Stimulated activated CD4-positive, alpha-beta T cell treated with anti-CD3 and anti-CD28 coated beads, Interleukin-1b, Interleukin-23, amount 100 ng/mL, for 1 hour (primary cell): ENCODE measurements at places on chromosomes 3 and 15.

- DNase-seq: no peak
These were observed 20.6 kb upstream of the KNG1 start for GRCh38 chr3:186696522-186696921.

- DNase-seq: no peak
These were observed 451.7 kb upstream of the SGO1 start for GRCh38 chr3:20637729-20638128.

- DNase-seq: no peak
These were observed 273.9 kb downstream of the IGSF11 start for GRCh38 chr3:118760585-118761290.

GRCh38 chr15:48266024-48266689, 60.1 kb downstream of the SLC12A1 start:
- DNase-seq: no peak

GRCh38 chr15:64686130-64686735, 89.2 kb downstream of the RBPMS2 start:
- DNase-seq: no peak

- no peak for DNase-seq
These were observed 171.1 kb downstream of the NLGN1 start for GRCh38 chr3:173568623-173569022.

- DNase-seq: no peak
These were observed 3.0 kb downstream of the ADAMTS9 start for GRCh38 chr3:64684715-64685261.

- DNase-seq: no peak
These were observed 16.4 kb downstream of the NECTIN3 start for GRCh38 chr3:111087924-111088469.

DNA sequence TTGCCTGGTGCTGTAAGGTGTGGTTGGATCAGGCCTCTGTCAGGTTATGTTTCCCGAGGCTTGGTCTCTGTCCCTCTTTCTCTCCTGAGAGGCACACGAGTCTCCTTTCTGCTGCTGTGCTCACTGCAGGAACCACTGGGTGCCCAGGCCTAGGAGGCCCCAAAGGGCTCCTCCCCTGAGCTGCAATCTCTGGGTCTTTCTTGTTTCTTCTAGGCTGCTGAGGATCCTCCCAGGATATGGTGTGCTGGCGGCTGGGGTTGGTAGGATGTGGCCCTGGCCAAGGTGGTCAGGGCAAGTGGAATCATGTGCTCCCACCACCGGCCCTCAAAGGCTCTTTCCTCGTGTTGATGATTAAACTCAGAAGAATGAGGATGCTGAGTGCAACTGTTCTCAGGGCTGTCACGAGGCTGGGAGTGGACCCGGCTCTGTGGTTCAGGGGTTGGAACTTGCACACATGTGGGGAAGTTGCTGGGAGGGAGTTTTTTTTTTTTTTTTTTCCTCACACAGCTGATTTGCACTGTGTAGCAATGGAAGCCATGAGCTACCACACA, 43.6 kb upstream of the CTSH start:
- no peak for DNase-seq

GRCh38 chr15:28093752-28094535, 5.2 kb downstream of the OCA2 start:
- no peak for DNase-seq

DNA sequence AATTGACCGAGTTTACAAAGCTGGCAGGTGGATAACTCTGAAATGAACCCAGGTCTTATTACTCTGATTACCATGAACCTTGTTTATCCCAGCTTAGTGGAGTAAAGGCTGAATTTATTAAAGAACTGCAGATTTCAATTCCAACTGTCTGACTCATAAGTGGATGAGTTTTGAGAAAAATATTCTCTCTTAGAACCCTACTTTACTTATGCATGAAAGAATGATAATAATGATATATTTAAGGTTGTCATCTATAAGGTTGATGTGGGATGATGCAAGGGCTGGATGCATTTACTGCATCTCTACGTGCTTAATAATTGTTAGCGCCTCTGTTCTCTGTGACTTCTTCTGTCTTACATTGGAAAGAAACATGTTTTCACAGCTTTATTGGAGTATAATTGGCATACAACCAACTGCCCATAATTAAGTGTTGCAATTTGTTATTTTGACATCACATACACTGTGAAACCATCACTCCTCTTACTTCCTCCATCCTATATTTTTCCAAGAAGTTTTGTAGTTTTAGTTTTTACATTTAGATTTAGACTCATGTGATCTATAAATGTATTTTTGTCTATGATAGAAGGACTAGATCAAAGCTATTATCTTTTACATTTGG, 771.2 kb upstream of the ARRDC4 start:
- no peak for DNase-seq

- no peak for DNase-seq
These were observed 60.4 kb downstream of the PLS1 start for GRCh38 chr3:142656575-142656974.

DNA sequence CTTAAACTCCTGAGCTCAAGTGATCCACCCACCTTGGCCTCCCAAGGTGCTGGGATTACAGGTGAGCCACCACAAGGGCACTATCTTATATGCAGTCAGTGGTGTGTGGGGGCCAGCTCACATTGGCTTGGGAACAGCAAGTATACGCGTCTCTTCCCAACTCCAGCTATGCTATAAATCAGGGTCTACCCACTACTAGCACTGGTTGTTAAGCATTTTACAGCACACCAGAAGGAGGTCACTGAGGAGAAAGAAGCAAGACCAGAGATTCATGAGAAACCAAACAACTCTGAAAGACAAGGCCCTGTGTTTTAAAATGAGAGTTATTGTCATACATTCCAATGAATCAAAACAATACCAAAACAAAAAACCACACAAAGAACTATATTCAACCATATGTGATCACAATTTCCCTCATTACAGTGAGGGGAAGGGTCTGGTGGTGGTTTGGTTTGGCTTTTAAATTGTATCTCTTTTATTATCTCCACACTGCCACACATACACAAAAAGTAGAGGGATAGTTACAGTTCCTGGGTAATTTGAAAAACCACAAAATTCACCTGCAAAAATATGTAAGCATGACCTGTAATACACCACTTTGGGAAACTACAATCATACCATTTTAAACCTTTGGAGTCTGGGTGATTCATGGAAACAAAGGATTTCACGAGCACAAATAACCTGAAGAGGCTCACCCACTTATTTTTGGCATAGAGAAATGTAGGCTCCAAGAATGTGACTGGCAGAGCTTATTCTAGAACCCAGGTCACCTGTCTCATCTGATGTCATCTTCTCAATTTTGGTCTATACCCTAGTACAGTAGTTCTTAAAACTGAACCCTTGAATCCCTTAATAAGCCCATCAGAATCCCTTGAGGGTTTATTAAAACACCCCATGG, 5.2 kb downstream of the MAGI1 start:
- no peak for DNase-seq

GRCh38 chr3:41424543-41425300, 225.4 kb downstream of the CTNNB1 start:
- no peak for DNase-seq

- no peak for DNase-seq
These were observed 5.6 kb downstream of the ZNF662 start for GRCh38 chr3:42911551-42911950.

- DNase-seq: no peak
These were observed 37.2 kb downstream of the TRIM42 start for GRCh38 chr3:140715035-140715434.

- DNase-seq: no peak
These were observed 289.8 kb downstream of the ZBTB20 start for GRCh38 chr3:114857299-114857701.

GRCh38 chr15:89381331-89381730, 46.7 kb upstream of the POLG start:
- DNase-seq: no peak

- no peak for DNase-seq
These were observed 556 bp downstream of the CAMK2N2 start for GRCh38 chr3:184260724-184261269.

- no peak for DNase-seq
These were observed at the start of gene PCOLCE2 for GRCh38 chr3:142888481-142889211. Gene PCOLCE2, minus strand, starts transcription at chr3:142889083. Its CDS starts 187 bp downstream, at chr3:142888896.

- DNase-seq: no peak
These were observed 571.4 kb upstream of the NAALADL2 start for GRCh38 chr3:174287705-174288104.

DNA sequence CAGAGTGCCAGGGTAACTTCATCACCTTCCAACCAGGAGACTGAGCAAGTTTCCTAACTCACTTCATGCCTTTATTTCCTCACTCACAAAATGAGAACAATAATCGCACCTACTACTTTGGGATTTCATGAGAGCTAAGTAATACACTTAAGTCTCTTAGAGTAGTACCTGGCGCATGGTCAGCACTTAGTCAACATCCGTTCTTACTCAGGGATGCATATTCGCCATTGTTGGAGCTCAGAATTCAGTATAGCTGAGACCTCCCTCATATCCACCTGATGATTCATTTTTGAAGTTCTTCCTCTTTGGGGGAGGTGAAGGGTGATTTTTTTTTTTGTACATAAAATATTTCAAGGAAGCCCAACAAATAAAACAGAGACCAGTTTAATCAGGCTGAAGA, 188.2 kb downstream of the AGBL1 start:
- no peak for DNase-seq

GRCh38 chr15:75732177-75732808, 19.6 kb upstream of the CSPG4 start:
- no peak for DNase-seq

DNA sequence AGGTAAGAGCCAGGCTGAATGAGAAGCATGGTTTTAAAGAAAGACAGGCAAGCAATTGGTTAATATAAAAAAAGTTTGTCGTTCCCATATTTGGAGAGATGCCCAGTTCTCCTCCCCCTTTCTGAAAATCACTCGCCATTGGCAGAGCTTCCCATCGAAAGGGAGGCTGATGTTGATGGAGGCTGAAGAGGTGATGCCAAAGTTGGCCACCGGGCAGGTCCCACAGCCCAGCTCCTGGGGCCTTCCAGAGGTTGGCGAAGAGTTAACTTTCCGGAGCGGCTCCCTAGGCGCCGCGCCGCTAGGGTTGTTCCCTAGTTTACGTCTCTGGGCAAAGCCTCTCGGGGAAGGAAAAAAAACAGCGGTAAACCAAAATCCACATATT, 793 bp downstream of the PCOLCE2 start:
- DNase-seq: no peak

- DNase-seq: no peak
These were observed 848 bp downstream of the NCEH1 start for GRCh38 chr3:172709774-172710663.

GRCh38 chr3:177195242-177195991, 1.9 kb downstream of the TBL1XR1 start:
- no peak for DNase-seq

- DNase-seq: no peak
These were observed 638.8 kb downstream of the PLOD2 start for GRCh38 chr3:145522179-145522578.

DNA sequence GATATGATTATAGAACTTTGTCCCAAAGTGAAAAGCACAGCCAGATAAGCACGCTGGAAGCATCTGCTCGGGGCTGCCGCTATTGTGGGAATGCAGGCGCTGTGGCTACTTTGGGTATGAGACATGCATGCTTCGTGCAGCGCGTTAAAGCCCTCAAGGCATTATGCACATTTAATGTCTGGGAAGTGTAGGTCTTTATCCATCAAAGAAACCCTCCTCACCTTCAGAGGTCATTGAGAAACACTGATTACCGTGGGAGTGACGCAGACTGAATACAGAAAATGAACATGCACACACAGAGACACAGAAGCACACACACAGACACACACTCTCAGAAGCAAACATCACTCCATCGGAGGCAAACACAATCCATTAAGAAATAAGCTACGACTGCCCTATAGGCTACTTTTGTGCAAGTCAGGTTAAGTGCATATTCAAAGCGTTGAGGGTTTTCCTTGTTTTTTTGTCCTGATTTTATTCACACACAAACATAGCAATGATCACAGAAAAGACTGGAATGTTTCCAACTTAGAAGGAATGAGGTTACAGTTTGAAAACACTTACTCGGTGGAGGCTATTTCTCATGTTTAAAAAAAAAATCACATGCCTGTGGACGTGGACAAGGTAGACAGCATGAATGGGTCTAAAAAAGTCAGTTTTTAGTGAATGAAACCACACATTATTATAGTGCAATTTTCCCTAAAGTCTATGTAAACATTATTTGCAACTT, 68.5 kb downstream of the PLCH1 start:
- no peak for DNase-seq

DNA sequence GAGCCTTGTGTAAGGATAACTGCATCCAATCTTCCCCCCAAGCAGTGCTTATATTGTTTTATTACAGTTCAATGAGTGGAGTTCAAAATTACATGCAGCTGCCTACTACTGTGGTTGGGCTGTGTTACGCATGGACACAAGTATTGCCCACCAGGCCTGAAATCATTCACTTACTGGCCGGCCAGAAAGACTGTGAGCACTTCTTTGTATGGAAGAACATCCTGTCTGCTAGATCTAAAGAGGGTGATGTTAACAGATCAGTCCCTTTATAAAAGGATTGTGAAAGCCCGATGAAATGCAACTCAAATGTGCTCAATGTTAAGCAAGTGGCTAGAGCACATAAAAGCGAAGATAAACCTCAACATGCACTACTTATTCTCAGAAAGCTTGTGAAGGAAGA, 132.5 kb downstream of the FOXP1 start:
- no peak for DNase-seq

DNA sequence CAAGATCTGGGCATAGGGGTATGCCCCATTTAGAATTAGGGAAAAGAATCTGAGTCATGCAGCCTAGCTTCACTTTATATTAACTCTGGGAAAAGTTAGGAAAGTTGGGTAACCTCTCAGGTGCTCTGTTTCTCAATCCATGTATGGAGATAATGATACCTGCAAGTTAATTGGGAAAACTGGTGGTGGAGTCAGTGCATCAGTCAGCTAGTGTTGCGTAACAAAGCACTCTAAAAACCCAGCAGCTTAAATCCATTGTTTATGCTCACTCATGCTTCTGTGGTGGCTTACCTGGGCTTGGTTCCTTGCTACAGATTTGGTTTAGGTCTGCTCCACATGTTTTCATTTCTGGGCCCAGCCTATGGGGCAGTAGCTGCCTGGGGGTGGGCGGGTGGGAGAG, 91.0 kb downstream of the SMAD3 start:
- DNase-seq: no peak

DNA sequence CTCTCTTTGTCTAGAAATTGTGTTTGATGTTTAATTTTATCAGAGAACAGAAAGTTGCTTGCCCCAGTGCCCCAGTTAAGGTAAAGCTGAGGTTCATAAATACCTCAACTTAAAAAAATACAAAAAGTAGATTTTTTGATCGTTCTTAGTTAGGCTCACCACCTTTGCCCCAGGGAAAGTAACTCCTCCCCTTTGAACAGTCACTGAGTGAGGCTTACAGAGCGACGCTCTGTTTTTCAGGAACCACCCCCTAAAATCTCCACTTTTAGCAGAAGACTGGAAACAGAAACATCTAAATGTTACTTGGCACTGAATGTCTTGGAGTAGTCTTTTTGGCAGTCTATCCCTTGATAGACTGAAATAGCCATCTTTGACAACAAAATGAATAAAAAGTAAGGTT, 24.9 kb downstream of the BLM start:
- no peak for DNase-seq

GRCh38 chr3:196166741-196167140, 44.5 kb downstream of the ZDHHC19 start:
- DNase-seq: no peak

DNA sequence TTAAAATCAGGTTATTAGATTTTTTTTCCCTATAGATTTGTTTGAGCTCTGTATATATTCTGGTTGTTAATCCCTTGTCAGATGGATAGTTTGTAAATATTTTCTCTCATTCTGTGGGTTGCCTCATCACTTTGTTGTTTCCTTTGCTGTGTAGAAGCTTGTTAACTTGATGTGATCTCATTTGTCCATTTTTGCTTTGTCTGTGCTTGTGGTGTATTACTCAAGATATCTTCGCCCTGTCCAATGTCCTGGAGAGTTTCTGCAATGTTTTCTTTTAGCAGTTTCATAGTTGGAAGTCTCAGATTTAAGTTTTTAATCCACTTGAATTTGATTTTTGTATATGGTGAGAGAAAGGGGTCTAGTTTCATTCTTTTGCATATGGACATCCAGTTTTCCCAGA, 699.1 kb downstream of the NAALADL2 start:
- no peak for DNase-seq
